KBM-7 (cell line): ENCODE measurements at places on chromosomes 13 and 19.

GRCh38 chr19:2035590-2035991, 15.5 kb downstream of the MKNK2 start:
- no peak for DNase-seq

GRCh38 chr13:82664183-82664582, 1218.1 kb downstream of the SLITRK1 start:
- no peak for DNase-seq

DNA sequence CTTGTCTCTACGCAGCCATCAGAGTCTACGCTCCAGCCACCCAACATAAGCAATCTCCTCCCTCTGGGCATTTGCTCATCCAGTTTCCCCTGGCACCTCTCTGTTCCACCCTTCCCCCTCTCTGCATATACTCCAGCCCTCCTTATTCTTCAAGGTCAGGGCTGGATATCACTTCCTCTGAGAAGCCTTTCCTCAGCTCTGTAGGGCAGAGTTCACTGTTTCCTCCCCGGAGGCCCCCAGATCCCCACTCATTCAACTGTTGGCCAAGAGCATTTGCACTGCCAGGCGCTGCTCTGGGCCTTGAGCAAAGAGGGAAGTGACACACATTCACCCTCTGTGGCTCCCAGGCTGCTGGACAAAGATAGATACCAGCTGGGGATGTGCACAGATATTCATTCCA, 3.3 kb downstream of the FCGRT start:
- peak; percentile 88 for DNase-seq

DNA sequence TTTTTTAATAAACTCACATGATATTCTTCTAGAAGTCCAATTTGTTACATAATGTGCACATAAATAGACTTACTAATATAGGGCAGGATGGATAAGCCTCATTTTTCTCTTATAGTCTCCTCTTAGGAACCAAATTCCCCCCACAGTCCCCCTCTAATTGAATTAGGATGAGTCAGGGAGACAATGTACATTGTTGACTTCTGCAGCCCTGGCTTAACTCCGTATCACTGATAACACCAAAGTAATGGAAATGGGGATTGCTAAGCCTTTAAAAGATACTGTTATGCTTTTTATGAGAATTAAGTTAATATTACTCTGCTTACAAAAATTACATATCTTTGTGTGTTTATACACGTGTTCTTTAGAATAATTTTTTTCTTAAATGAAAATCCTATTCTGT, 5.1 kb upstream of the PCDH9 start:
- no peak for DNase-seq

- DNase-seq = peak; percentile 73
Measured at GRCh38 chr19:46299004-46299509, 2.2 kb downstream of the HIF3A start.

DNA sequence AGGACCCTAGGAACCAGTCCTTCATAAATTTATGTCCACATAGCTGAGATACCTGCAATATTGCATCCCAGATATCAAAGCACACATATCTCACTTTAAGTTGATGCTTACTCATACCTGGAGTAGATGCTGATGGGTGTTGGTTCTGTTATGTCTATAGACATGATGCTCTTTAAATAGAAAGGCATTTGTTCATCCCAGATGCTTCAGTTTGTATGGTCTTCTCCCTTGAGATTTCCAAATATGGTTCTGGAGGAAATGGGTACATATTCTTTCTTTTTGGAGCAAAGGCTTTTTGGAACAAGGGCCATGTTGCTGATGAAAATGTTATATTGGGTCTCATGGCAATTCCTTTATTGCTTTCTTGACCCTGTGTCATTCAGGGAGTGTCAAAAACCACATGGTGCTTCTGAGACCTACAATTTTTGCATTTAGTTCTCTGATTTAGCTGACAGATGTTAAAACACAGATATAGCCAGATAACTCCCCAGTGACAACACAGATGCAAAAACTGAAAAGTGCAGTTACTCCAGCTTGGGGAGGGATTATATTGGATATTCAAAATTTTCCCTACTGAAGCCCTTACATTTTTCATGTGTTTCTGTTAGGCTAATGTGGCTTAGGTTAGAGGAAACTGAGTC, 211.4 kb downstream of the KCNRG start:
- DNase-seq = no peak

- peak; percentile 49 for DNase-seq
Measured at GRCh38 chr13:20796791-20797508, 23.2 kb upstream of the EEF1AKMT1 start.

DNA sequence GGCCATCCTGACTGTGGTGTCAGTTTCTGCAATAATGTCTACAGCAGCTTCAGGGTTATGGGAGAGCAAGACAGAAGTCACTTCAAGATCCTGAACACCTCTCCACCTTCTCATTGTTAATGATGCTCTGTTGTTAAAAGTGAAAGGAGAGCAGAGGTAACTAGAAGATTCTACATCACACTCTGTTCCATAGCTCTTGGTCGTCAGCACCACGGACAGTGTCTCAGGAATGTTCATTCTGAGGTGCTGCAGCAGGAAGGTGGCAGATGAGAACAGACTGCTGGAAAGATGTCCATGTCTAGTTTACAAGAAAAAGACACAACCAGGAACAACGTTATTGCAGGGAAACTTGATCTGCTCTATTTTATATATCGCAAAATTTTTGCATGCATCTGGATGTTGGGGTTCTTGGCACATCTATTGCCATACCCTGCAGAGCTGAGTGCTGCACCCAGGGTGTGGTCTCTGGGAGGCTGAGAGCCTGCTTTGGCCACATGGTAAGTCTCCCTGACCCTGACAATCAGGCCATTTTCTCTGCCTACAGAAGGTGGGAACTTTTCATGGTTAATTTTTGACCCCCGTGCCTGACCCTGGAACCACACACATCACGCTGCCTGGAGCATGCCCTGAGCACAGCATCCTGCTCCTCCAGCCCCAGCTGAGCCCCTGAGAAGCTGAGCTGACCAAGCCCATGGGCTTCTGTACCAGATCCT, 12.7 kb downstream of the CEACAM21 start:
- peak; percentile 25 for DNase-seq

- peak; percentile 81 for DNase-seq
Measured at GRCh38 chr13:26914624-26915023, 154.0 kb upstream of the GPR12 start.

DNA sequence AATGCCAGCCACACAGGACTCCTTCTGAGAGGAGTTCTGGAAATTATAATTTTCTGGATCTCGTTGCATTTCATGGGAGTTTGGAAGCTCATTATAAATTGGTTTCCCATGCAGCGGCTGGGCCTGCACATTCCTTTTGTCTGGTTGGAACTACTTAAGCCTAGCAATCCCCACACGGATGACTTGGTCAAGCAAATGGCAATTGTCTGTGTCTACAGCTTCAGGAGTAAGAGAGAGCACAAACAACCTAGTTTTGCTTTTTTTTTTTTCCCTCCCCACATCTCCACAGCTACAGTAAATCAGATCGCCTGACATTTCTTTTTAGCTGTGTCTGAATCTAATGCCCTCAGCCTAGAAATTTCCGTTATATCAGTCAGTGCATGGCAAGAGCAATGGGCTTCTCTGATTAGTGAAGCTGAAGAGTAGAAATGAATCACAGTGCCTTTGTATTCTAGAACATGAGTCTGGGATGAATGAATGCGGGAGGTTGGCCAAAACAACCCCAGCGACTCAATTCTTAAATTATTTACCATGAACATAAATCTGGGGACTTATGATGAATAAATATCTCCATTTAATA, 15.1 kb downstream of the PCDH8 start:
- no peak for DNase-seq

GRCh38 chr13:64591971-64592370, 2638.2 kb downstream of the PCDH9 start:
- DNase-seq = no peak

DNA sequence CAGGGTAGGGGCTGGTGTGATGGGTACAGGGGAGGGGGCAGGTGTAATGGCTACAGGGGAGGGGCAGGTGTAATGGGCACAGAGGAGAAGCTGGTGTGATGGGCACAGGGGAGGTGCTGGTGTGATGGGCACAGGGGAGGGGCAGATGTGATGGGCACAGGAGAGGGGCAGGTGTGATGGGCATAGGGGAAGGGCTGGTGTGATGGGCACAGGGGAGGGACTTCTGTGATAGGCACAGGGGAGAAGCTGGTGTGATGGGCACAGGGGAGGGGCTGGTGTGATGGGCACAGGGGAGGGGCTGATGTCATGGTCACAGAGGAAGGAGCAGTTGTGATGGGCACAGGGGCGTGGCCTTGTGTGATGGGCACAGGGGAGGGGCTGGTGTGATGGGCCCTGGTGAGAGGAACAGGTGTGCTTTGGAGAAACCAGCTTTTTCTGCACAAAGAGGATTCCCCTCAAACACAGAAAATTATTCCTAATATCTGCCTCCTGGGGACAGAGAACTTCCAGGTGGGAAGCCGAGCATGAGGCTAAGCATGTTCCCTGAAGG, 38.6 kb upstream of the POP4 start:
- no peak for DNase-seq

DNA sequence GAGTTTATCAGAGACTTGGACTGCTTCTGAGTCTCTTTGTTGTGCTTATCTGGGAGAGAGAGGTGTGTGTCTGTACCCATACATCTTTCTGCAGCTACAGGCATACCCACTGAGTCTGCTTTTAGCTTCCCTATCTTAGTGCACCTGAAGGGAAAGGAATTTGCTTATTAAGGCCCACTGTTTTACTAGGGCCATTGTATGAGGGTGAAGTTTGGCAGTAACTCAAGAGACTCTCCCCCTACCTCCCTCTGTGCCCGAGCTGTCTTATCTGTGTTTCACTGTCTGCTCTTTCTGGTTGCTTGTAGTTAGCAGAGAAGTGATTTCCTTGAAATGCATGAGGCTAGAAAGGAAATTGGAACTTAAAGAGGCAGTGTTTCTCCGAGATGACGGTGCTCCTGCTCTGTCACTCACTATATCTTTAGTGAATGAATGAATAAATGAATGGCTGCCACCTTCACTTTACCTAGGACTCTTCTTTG, 678 bp upstream of the CD33 start:
- peak; percentile 27 for DNase-seq

DNA sequence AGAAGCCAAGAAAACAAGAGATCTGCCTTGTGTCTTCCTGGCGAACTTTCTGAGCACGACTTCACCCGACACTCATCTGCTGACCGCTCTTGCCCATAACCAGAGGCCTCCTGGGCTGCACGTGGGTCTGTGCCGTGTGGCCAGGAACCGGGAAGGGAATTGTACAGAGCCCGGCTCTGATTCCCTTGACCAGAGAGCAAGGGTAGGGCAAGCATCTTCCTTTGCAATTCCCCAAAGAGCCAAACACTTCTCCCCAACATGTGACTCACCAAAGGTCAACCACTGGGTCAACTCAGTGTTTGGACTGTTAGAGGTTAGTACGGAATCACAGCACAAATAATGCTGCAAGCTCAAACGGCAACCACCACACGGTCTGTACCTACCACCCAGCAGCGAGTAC, 48.9 kb downstream of the KLF2 start:
- no peak for DNase-seq

- no peak for DNase-seq
Measured at GRCh38 chr13:88592105-88592504, 920.9 kb downstream of the SLITRK5 start.

DNA sequence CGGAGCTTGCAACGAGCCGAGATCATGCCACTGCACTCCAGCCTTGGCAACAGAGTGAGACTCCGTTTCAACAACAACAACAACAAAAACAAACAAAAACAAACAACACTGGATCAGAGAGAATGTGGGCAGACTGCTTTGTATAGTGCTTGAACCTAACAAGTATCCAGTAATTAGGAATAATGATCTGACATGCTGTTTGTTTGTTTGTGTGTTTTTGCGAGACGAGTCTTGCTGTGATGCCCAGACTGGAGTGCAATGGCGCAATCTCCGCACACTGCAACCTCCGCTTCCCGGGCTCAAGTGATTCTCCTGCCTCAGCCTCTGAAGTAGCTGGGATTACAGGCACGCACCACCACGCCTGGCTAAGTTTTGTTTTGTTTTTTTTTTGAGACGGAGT, 14.0 kb downstream of the SAE1 start:
- DNase-seq = no peak

DNA sequence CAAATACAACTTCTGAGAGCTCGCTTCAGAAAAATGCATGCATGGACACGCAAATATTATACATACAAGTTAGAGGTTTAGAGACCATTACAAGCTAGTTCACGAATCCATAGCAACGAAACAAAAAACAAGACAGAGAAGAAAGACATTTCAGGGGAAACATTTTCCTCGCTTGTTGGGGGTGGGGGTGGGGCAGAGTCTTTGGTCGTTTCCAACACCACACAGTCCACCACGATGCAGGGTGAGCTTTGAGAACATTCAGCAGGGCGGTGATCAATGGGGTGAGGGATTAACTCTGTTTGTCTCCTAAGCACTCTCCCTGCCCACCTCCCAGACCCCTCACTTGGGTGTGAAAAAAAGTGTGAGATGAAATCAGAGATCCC, 651 bp downstream of the OXGR1 start:
- no peak for DNase-seq

DNA sequence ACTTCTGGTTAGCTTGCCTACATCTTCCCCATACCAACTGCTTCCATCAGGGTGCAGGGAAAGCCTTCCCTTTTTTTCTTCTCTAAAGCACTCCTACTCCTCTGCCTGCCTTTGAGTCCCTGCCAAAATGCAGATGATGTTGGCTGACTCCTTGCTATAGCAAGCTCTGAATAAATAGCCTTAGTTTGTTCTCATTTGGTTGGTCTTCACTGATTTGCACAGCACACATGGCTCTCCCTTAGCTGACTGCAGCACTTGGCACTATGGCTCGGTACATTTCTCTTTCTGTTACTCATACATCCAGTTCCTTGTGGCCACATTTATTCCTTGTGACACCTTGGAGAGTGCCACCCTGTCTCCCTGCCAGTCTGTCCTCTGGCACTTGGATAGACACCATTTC, 249.8 kb downstream of the DCLK1 start:
- no peak for DNase-seq

DNA sequence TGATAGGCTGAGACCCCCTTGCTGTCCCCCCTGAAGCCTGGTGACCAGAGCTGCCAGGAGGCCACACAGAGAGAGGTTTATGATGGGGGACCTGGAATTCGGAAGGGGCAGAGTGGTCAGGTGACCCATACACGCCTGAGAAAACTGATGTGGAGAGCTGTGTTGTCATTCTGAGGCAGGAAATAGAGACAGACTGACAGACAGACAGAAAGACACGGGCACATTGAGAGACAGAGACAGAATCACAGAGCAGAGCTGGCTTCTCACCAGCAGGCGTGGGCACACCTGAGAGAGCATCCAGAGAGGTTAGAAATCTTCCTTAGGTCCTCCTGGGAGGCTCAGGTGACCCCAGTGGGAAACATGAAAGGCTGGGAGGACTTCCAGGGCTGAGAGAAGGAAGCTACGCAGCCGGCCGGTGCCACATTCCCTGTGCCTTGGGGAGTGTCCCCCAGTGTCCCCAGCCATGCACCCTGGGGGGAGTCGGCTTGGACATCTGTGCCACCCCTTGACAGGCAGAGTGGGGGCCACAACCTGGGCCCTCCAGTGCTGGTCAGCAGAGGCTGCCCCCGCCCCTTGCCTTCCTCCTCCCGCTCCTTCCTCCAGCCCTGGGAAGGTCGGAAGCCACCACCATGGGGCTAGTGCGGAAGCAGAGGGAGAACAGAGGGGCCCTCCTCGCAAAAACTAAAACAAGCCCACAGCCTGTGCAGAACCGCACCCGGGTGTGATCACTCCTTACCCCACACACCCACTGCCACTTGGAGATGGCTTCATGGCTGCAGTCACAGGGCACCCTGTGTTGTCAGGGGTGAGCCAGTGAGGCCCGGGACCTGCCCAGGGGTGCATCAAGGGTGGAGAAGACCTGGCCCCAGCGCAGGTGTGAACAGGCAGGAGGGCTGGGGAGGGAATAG, 2.2 kb downstream of the FFAR1 start:
- DNase-seq = no peak

GRCh38 chr19:41872775-41873647, 4.1 kb upstream of the CD79A start:
- DNase-seq = peak; percentile 88
